Adrenal gland (tissue), 19 donors: ENCODE measurements at places on chromosomes 1 and 21. TPM values are rescaled to one million over a fixed set of nuclear protein-coding genes. Genes with fewer than 3 reads are reported as not detected.

DNA sequence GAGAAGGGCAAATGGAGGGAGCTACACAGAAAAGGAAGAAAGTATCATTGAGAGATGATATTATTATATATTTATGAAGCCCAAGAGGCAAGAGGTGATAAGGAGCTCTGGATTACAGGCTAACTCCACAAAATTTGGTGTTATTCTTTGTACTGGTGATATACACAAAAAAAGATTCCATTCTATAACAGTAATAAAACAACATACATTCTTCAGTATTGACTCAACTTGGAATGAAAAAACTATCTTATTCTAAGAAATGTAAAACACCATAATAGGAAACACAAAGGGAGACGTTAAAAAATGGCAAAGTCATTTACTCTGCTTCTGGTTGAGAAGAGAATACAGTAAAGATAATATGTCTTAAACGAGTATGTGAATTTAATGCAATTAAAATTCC is 99.4 kb downstream of the TEX35 start:
- DNase-seq = no peak

GRCh38 chr1:33111965-33112364 is 31.0 kb downstream of the AZIN2 start:
- DNase-seq = no peak

- no peak for DNase-seq
Measured at GRCh38 chr1:104132382-104132973, 382.8 kb downstream of the AMY1C start.

GRCh38 chr21:38770660-38771059 is 35.1 kb upstream of the ETS2 start:
- DNase-seq = no peak

Gene CCDC24
- polyA plus RNA-seq = 52.5 TPM
